H7 (cell line): ENCODE measurements at places on chromosomes 13 and 19. TPM values are rescaled to one million over a fixed set of nuclear protein-coding genes. Genes with fewer than 3 reads are reported as not detected.
A peak's percentile ranks its signal among the peaks of the same experiment; 100 is the strongest.

DNA sequence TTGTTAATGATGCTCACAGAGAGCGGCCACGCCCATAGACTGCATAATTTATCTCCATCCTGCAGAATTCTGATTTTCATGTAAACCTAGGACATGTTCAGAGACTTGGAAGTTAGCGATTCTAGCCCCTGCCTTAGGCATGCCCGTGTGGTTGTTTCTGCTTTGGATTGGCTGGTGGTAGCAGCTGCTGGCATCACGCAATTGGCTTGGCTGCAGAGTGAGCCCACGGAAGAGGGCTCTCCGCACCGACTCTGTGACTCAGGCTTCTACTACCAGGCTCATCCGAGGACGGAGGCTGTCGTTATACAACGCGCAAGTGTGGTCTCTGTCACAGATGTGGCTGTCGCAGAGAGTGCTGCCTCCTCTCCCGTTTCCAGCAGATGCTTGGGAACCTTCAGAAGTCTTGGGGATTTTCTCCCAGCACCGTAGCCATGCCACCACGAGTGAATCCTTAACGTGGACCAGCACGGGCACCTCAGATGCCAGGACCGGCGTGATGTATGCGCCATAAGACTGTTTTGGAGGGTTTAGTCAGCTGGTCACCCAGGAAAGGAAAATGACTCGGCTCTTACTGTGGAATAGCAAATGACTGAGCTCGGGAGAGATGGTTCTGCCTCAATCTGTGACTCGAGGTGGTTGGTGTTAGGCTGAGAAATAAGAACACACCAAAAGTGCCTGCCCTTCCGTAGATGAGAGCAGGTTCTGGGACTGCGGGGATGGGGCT is 61.0 kb upstream of the F7 start:
- no peak for DNase-seq

DNA sequence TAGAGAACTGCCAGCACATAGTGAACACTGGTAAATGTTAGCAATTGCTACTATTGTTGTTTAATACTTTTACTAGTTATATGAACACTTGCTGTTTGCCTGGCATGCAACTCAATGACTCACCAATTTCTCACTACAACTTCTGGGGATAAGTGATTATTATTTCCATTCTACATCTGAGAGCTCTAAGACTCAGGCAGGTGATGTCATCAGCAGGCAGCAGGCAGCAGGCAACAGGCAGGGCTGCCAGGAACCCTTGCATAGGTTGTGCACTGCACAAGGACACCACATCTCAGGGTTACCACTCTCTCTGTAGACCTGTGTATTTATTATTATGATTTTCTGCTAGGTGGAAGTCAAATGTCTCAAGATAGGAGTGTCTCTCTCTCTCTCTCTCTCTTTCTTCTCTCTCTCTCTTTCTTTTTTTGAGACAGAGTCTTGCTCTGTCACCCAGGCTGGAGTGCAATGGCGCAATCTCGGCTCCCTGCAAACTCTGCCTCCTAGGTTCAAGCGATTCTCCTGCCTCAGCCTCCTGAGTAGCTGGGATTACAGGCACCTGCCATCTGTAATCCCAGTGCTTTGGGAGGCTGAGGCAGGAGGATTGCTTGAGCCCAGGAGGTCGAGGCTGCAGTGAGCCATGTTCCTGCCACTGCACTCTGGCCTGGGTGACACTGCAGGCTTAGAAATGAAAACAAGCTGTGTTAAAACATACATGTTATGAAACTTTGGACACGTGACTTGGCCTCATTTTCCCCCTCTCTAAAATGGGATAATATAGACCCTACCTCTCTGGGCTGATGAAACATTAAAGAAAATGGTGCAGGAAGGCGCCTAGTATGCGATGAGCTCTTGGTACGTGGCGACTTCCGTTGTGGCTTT is 22.7 kb downstream of the HPN start:
- no peak for DNase-seq

- DNase-seq = peak; percentile 17
Observed at GRCh38 chr13:23871616-23872220, 17.5 kb downstream of the MIPEP start.

DNA sequence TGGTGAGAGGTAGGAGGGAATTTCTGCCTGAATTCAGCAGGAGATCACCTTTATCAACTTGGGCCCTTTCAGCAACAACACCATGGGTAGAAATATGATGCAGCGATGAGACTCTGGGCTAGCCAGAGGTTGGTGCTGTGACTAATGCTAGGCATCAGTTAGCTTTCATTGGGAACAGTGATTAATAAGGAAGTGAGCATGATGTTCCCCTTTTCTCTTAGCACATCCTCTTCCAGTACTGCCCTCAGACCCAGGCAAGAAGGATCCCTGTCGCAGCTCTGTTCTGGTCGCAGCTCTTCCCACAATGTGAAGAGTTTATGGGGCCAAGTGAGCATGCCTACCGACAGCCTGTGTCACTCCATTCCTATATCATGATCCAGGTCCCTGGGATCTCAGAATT is 100.5 kb downstream of the FLT1 start:
- DNase-seq = no peak

DNA sequence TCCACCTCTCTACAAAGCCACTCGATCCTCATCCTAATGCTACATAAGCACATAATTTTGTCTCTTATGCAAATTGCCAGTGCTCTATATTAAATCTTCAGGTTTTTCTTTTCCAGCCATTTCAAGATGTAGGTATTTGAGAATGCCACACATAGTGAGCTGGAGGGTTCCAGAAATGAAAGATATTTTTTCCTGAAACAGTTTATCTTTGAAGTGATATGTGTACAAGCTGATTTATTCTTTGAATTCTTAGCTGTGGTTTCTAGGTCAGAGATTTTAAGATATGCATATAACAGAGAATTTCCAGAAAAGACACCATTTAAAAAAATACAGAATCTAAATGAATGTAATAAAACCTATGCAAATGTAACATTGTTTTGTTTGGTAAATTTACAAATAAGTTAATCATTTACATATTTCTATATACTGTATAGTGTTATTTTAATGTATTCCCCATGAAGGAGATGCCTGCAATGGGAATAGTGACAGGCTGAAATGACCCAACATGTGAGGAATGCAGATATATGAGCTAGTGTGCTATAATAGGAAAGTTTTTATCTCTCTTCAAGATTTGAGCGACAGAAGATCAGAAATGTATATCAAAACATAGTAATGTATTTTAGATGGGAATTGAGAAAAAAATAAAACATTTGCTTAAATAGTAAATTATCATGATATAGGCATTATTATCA is 570.2 kb downstream of the SLITRK1 start:
- no peak for DNase-seq

- no peak for DNase-seq
Observed at GRCh38 chr13:30748717-30749116, 13.4 kb downstream of the ALOX5AP start.

DNA sequence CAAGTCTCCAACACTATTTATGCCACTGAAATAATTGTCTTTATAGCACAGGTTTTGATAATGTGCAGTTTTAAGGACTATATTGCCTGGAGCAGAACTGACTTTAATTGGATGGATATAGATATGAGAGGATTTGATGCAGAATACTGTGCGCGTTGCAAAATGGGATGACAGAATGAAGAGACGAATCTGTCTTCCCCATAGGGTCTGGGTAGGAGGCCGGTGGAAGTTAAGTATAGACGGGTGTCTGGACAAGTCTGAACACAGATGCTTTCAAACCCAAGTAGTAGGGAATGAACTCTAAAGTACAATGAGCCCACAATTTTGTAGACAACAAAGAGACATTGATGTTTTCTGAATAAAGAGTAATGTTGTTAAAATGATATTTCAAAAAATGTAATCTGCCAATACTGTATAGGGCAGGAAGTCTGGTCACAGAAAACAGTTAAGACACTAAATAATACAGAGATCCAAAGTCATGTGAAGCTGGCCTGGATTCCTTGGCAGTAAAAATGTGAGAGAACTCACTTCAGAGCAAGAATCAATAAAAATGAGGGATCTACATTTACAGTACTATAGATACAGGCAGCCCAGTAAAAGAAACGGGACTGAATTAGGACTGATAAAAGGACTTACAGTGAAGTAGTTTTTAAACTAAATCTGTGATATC is 125.5 kb downstream of the ENOX1 start:
- no peak for DNase-seq

DNA sequence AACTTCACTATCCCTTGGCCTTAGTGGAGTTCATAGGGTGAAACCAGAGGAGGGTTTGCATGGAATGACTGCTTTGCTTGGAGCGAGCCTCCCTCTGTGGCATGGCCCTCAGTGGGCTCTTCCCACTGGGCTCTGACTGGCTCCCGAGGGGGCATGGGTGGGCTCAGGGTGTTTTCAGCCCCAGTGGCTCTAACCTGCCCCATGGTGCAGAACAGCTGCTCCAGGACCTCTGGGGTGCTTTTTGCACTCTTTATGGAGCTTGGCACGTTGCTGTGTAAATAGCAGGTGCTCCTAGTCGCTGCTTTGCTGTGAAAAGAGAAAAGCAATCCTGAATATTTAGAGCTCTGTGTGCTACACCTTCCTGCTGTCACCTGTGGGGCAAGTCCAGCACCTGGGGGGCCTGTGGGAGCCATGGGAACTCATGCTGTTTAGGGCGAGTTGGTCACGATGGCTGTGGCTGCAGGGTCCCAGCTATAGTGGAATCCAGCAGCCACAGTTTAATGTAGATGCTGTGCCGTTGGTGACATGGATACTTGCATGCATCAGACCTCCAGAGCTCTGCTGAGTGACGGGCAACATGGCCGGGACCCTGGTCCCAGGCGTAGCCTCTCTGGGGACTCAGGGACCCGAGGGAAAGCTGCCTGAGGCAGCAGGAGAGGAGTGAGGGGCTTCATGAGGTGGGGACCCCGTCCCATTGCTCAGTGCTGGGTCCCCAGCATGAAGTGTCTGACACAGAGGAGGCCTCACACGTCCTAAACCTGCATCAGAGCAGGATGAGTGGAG is 14.3 kb upstream of the MCF2L start:
- no peak for DNase-seq

DNA sequence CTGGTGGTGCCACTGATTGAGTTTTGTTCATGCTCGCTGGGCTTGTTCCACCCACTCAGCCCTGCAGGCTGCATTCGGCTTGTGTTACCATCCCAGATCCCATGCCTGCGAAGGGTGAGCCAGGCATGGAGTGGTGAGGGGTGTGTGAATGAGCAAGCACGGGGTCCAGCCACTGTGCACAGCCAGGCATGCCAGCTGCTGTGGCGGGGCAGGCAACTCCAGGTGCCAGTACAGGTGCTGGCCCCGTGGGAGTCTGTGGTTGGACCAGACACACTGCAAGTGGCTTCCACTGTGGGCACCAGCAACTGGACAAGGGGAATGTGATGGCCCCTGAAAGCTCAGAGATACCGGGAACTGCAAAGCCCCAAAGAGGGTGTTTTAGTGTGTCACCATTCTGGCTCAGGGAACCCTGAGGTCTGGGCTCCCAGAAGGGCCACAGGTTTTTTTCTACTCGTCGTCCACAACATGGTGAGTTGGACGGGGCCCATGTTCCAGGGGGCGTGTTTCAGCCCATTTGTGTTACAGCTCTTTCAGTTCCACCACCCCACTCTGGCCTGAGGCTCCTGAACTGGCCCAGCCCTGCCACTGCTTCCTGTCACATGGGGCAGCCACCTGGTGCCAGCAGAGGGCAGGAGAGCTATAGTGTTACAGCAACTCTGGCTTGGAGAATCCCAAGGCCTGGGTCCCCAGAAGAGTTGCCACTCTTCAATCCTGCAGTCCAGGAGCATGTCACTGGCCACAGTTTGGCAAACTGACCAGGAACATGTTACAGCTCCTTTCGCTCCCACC is 217.0 kb upstream of the OBI1 start:
- DNase-seq = peak; percentile 61

DNA sequence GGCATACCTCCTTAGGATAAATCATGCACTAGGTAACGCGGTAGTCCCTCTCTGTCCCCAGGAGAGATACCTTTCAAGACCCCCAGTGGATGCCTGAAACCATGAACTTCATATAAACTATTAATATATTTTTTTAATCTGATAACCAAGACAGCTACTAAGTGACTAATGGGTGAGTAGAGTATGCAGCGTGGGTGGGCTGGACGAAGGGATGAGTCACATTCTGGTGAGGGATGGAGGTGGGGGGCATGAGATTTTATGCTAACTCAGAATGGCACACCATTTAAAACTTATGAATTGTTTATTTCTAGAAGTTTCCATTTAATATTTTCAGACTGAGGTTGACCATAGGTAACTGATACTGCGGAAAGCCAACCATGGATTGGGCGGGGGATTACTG is 46.2 kb downstream of the CDK8 start:
- no peak for DNase-seq

DNA sequence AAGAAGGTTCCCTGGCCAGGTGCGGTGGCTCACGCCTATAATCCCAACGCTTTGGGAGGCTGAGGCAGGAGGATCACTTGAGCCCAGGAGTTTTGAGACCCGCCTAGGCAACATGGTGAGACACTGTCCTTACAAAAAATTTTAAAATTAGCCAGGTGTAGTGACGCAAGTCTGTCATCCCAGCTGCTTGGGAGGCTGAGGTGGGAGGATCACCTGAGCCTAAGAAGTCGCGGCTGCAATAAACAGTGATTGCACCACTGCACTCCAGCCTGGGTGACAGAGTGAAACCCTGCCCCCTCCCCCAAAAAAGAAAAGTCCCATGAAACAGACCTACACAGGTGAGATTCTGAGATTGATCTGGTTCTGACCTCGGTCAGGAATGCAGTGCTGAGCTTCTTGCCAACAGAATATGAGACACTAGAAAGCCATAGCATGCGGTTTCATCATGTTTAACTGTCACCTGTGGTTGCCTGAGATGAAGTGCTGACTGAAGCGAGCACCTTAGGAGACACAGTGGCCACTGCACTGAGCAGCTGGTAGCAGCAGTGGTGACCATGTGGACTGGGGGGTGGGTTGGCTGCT is 2.0 kb upstream of the A1BG start:
- no peak for DNase-seq

DNA sequence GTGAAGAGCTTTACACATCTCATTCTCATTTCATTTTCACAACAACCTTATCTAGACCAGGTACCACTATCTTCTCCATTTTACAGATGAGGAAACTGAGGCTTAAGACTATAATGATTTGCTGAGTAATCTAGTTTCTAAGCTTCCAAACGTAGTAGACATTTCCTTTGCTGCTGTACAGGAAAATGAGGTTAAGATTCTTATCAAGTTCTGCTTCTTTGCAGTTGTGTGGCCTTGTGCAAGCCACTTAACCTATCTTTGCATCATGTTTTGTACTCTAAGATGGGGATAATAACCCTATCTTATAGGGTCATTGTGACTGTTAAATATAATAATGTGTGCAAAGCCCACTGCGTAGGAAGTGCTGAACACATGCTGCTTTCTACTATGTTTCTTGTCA is 307.9 kb downstream of the HS6ST3 start:
- DNase-seq = no peak

GRCh38 chr19:51285682-51286081 is 25.8 kb upstream of the IGLON5 start:
- DNase-seq = no peak

GRCh38 chr13:110047496-110047895 is 259.5 kb downstream of the COL4A1 start:
- no peak for DNase-seq

Gene SLC39A3
- total RNA-seq = 42.5 and 45.8 TPM in 2 replicates

Gene ZIC2
- 93.0 and 96.6 TPM in 2 replicates for total RNA-seq

Gene STOML3
- not detected in 2 replicates for total RNA-seq

Gene PCP2
- not detected in 2 replicates for total RNA-seq

Gene FBXO17
- 22.2 and 25.3 TPM in 2 replicates for total RNA-seq

Gene IL12RB1
- not detected in 2 replicates for total RNA-seq

Gene TPP2
- 44.4 and 65.7 TPM in 2 replicates for total RNA-seq

Gene VSIG10L
- 9.6 and 13.2 TPM in 2 replicates for total RNA-seq
